ENCODE measurements at places on chromosomes 6 and 20.
A peak's percentile ranks its signal among the peaks of the same experiment; 100 is the strongest.

DNA sequence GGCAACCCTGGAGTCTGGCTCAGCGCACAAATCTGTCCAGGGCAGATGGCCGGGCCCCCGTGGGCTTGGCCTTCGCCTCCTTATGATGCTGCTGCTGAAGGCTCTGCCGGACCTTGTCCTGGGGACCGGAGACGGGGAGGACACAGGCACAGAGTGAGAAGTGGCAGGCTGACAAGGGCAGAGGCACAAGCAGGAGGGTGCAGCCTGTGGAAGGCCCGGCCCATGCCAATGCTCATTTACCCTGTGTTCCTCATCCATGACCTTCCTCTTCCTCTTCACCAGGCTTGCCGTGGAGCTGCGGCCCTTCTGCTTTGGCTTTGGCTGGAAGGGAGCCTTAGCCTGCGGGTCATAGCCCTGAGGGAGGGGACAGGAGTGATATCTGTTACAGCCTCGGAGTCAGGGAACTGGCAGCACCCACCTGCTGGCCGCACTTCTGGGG, 2.4 kb downstream of the B3GALT4 start:
- no peak for DNase-seq

GRCh38 chr20:4135385-4136077, 120.2 kb upstream of the RNF24 start:
- peak; percentile 47 for DNase-seq

GRCh38 chr6:40427196-40427595, 160.0 kb downstream of the LRFN2 start:
- no peak for DNase-seq

DNA sequence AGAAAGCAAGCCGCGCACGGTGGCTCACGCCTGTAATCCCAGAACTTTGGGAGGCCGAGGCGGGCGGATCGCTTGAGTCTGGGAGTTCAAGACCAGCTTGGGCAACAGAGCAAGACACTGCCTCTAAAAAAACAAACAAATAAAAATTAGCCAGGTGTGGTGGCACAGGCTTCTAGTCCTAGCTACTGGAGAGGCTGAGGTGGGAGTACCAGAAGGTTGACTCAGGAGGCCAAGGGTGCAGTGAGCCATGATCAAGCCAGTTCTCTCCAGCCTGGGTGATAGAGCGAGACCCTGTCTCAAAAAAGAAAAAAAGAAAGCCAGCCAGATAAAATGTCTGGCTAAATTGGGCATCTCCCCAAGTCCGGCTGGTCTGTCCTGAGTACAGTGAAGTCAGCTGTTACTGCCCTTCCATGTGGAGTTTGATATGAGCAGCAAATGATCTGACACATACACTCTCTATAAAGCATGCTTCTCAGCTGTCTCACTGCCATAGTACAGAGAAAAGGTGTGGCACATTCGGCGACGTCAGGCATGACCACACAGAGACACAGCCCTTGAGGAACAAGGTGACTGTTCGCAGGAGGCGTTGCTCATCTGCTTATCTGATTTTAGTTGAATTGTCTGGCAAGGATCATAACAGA, 13.0 kb downstream of the CD83 start:
- DNase-seq = no peak

GRCh38 chr6:10112871-10113549, 301.9 kb downstream of the TFAP2A start:
- no peak for DNase-seq

- no peak for DNase-seq
Measured at GRCh38 chr20:16531485-16531884, 41.8 kb downstream of the KIF16B start.

- DNase-seq = no peak
Measured at GRCh38 chr20:62825333-62825985, 8.6 kb downstream of the COL9A3 start.

GRCh38 chr6:141199074-141199473, 933.7 kb upstream of the GJE1 start:
- DNase-seq = no peak

GRCh38 chr6:37584654-37585522, 85.2 kb upstream of the CCDC167 start:
- DNase-seq = no peak

GRCh38 chr6:126156973-126157372, 170.6 kb downstream of the TRMT11 start:
- DNase-seq = no peak

DNA sequence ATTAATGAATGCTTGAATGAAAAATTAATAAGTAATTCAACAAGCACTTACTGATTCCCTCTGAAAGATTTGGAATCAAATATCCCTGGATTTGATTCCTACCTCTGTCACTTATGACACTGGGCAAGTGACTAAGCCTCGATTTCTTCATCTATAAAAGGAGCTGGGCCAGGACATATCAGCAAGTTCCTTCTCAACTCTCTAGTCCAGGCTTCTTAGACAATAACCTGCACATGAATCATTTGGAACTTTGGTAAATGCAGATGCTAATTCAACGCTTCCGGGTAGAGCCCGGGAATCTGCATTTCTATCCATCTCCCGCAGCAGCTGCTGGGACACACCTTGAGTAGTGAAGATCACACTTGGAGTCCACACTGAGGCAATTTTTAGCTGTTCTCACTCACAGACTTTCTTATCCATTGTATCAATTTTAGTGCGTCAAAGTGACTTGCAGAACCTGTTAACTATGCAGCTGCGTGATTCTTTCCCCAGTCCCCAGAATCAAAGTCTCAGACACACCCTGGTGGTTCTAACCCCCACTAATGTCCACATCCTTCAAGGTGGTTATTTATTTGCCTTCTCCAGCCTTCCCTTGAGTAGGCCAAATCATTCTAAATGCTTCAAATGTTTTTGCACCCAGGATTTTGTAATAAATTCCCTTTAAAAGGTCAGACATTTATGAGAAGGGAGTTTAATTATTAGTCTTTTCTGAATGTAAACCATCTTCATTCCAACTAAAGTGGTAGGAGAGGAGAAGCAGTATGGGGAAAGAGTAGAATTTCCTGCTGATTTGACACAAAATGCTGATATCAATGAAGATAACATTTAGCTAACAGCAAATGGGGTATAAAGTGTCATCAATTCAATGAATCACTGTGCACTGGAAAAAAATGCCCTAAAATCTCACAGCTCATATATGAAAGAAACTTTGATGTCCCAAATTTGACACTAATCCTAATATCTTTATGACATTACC, 26.0 kb upstream of the CCND3 start:
- no peak for DNase-seq

- DNase-seq = no peak
Measured at GRCh38 chr6:113160306-113161017, 696.7 kb upstream of the MARCKS start.

- DNase-seq = no peak
Measured at GRCh38 chr6:56794421-56794820, 151.7 kb upstream of the DST start.

DNA sequence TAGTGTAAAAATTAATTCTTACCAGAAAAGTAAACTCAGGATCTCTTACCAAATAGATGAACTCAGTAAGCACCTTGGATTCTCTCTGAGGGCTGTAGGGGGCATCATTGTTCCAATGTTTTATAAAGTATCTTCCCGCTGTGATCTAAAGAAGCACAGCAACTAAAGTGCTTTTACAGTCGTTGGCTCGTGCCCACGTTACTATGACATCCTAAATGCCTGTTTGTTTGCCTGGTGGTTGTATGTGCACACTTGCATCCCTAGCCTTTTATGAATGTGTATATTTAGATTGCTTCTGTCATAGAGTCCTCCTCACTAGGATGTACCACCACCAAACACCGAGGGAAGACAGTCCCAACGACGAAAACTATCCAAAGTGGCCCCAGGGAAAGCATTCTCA, 34.5 kb downstream of the SLX4IP start:
- peak; percentile 76 for DNase-seq

DNA sequence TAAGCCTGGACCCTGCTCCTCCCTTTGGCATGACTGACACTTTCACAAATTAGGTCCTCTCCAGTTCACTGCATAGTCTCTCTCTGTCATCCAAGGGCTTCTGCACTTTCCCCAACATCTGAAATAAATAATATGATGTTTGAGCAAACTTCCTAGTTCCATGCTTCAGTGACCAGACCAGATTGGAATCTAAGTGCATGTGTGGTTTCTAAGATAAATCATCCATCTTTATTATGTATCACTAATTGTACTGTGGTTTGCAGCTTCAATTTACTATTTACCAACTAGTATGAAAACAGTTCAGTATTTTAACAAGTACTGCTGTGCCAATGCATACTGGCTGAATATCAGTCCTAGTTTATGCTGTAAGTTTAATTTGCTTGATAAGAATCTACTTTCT, 18.7 kb downstream of the SESN1 start:
- no peak for DNase-seq

DNA sequence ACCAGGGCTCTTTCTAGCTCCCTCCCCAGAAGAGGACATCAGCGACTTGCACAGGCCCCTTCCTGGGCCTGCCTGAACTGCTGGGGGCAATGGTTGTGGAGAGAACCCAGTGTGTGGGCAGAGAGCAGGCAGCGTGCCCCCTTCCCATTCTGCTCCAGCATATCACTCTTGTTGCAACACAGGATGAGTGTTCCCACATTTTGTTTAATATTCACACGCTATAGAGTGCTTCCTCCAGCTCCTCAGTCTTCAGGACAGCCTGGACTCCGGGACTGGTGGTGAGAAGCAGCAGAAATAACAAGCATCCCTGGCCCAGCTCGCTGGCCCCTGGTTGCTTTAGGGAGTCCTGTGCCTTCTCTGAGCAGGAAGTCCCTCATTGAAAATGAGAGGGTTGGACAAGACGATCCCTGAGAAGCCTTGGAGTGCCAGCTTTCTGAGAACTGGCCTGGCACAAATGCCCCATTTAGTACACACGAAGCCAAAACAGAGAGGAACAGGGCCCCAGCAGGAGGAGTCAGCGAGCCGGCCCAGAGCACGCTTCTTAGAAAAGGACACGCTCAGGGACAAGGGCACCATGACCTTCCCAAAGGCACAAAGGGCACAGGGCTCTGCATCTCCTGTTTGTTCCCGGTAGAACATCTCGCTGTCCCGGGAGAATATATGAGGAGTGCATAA, 84.2 kb upstream of the FOXC1 start:
- DNase-seq = peak; percentile 54

- no peak for DNase-seq
Measured at GRCh38 chr6:144344646-144345045, 59.5 kb downstream of the UTRN start.

DNA sequence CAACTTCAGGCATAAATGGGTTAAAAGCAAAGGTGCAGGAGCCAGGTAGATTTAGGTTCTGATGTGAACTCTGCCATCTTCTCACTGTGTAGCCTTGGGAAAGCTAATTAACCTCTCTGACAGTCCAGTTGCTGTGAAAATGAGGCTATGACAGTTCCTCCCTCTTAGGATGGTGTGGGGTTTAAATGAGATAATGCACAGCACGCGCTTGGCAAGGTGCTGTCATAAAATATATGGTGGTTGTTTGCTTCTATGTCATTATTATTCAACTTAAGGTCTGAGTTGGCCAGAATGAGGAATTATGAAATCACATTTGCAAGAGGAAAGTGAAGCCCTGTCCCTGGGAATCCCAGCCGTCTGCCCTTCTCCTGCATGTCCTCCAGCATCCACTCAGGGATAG, 15.5 kb upstream of the BCAS1 start:
- DNase-seq = no peak

DNA sequence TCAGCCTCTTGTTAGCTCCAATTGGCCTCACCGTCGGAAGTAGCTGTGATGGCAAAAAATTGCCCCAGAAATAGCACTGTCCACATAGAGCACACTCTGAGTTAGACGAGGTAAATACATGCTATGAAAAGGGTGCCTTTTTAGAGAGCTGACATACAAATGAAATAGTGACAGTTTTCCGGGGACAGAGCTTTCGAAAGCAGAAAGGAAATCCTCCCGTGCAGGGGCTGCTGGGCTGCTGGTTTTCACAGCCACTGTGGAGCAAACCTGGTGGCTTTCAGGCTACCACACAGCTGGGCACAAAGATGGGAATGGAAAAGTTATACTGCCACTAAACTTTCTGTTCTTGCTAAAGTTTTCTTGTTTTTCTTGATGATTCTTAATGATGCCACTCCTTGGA, 8.3 kb downstream of the SLPI start:
- no peak for DNase-seq

GRCh38 chr6:138291036-138291848, 73.0 kb upstream of the PBOV1 start:
- DNase-seq = no peak

DNA sequence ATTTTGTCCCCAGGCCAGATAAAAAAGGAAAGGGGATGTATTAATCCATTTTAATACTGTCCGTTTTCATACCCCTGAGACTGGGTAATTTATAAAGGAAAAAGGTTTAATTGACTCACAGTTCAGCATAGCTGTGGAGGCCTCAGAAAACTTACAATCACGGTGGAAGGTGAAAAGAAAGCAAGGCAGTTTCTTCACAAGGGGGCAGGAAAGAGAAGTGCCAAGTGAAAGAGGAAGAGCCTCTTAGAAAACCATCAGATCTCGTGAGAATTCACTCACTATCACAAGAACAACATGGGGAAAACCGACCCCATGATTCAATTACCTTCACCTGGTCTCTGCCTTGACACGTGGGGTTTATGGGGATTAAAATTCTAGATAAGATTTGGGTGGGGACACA, 152.5 kb downstream of the IBTK start:
- no peak for DNase-seq

Measured in head of caudate nucleus (tissue), 42 donors.